ENCODE measurements at places on chromosomes 1 and 21. TPM values are rescaled to one million over a fixed set of nuclear protein-coding genes. Genes with fewer than 3 reads are reported as not detected.
A peak's percentile ranks its signal among the peaks of the same experiment; 100 is the strongest.

GRCh38 chr1:244435562-244436205 lies 16.0 kb downstream of the ADSS2 start:
- no peak for DNase-seq

- no peak for DNase-seq
Observed at GRCh38 chr1:110196917-110197765, 13.0 kb upstream of the KCNC4 start.

Gene LRRC47
- 23.8 TPM for total RNA-seq

Gene SH2D1B
- total RNA-seq = 0.33 TPM

GRCh38 chr1:151680826-151681225 lies 35.8 kb downstream of the CELF3 start:
- DNase-seq = no peak

DNA sequence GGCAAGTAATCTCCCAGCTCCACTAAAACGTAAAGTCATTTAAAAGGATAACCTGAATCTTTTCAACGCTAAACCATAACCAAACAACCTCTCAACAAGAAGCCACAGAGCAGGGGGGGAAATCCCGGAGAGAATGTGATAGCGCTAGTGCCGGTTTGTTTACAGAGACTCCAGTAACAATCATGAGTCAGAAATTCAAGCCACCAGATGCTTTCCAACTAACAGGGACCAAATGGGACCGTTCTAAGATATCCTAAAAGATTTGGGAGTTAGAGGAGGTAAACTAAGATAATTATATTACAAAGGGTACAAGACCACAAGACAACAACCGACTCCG lies 825 bp downstream of the DCAF8 start:
- peak; percentile 43 for DNase-seq

GRCh38 chr1:118247593-118247992 lies 62.6 kb upstream of the SPAG17 start:
- DNase-seq = no peak

- DNase-seq = no peak
Observed at GRCh38 chr21:28459193-28459592, 533.5 kb downstream of the LTN1 start.

- DNase-seq = no peak
Observed at GRCh38 chr1:182752077-182752988, 37.2 kb upstream of the NPL start.

GRCh38 chr1:90704817-90705216 lies 12.3 kb downstream of the BARHL2 start:
- no peak for DNase-seq

DNA sequence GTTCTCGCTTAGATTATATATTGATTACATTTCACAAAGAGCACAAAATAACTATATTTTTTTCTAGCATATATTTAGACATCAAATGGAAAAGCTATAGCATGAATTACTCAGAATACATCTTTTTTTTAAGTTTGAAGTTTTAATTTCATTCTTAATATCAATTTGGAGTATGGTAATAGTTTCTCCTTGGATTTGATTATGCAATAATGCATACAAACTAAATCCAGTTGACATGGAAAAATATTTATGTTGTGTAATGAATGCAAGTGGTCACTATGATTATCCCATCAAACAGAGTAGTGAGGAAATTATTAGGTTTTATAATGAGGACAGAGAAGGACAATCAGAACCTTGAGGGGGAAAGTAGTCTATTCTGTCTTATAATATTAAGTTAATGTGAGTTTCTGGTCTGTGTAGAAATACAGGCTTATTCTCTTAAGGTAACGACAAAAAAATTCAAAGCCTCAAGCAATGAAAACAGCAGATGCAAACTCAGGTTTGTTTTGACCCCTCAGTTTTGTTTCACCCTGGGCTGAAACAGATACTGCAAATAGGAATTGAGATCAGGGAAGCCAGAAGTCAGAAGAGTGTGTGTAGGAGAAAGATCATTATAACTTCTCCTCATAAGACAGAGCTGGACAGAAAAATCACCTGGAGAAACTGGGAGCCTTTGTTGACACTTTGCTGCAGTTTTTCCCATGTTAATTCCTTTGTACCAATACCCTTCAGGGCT lies 23.7 kb downstream of the LRRC8B start:
- no peak for DNase-seq

Gene MYOC
- total RNA-seq = not detected

Gene FABP3
- total RNA-seq = 28.2 TPM

Gene HUNK
- total RNA-seq = 0.42 TPM

Gene ARHGEF10L
- total RNA-seq = 26.3 TPM

GRCh38 chr1:235901461-235901860 lies 34.8 kb upstream of the LYST start:
- no peak for DNase-seq

Gene RGS16
- total RNA-seq = 2.7 TPM

- DNase-seq = no peak
Observed at GRCh38 chr1:46197560-46197963, 672 bp downstream of the POMGNT1 start.

DNA sequence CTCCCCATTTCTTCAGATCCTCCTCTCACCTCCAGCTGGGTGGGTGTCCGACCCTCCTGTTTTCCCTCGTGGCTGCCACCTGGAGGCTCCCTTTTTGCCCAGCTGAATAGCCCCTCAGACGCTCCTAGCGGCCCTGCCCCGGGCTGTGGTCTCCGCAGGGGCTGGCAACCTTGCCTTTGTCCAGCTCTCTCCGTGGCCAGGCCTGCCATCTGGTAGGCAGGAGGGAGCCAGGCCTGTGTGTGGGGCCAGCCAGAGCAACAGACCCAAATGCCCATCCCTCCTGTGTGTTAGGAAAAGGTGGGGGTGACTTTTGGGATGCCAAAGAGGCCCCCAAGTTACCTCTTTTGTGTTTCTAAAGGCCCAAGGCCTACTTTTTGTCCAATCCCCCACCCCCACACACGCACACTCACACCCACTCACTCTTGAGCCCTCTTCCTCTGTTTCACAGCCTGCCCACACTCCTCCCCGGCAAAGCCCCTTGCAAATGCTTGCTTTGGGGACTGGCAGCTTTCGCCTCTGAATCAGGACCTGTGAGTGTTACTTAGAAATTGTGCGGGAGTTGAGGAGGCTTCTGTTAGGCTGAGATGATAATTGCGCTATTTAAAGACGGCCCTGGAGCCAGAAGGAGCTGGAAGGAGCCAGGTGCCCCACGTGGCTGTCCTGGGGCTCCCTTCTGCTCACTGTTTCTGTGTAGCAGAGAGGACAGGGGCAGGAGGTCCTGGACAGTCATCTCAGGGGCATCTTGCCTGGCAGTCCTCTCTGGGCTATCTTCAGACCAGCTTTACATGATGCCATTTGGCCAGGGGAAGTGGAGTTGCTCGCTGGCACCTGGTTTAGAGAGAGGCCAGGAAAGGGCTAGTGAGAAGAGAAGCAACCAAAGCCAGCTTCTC lies 9.1 kb downstream of the PPFIA4 start:
- no peak for DNase-seq

Gene C1orf74
- 1.8 TPM for total RNA-seq

- DNase-seq = no peak
Observed at GRCh38 chr1:2085080-2085479, 34.9 kb downstream of the PRKCZ start.

Data from liver (tissue), 10 donors.